ENCODE measurements at places on chromosomes 11 and 22. TPM values are rescaled to one million over a fixed set of nuclear protein-coding genes. Genes with fewer than 3 reads are reported as not detected.

The SOX6 gene
- total RNA-seq = 17.1 TPM

The NADSYN1 gene
- 20.0 TPM for total RNA-seq

The STX5 gene
- 31.0 TPM for total RNA-seq

The MPZL2 gene
- 1.6 TPM for total RNA-seq

The GUCY1A2 gene
- 108 TPM for total RNA-seq

The RFPL1 gene
- total RNA-seq = under 0.01 TPM

The BTG4 gene
- not detected for total RNA-seq
